Activated naive CD8-positive, alpha-beta T cell treated with anti-CD3 and anti-CD28 coated beads, Interleukin-2, amount 50 U/mL, for 24 hours (primary cell): ENCODE measurements at places on chromosomes 12 and 14.

- DNase-seq, result no peak
These were observed 174.0 kb downstream of the SLC2A13 start for GRCh38 chr12:39931857-39932256.

DNA sequence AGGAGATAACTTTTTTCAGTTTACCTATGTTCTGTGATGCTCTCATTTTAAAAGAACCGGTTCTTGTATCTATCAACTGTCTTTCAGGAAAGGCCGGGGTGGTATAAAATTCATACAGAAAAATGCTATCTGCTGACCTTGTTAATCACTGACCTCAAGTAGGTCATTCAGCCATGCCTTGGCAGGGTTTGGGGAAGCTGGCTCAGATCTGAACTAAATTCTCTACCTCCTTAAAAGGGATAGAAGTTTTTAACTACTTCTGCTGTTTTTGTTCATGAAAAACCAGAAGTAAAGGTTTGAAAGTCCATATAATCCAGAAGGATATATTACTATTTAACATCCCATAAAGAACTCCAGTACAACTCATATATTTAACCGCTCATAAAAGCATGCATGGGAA, 10.1 kb downstream of the MYRFL start:
- no peak for DNase-seq

- DNase-seq, result no peak
These were observed 103.1 kb downstream of the SMOC1 start for GRCh38 chr14:69982220-69982839.

GRCh38 chr12:119877639-119877948, 474 bp upstream of the CIT start:
- DNase-seq, result no peak

- no peak for DNase-seq
These were observed 9.3 kb downstream of the DAAM1 start for GRCh38 chr14:59197695-59198262.

DNA sequence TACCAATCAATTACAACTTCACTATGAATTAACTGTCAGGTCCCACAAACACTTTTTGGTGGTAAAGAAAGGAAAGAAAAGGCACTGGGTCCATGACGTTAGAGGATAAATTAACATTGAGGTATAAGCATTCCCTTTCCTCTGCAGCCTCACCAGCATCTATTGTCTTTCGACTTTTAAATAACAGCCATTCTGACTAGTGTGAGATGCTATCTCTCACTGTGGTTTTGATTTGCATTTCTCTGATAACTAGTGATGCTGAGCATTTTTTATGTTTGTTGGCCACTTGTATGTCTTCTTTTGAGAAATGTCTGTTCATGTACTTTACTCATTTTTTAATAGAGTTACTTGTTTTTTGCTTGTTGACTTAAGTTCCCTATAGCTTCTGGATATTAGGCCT, 9.4 kb downstream of the ANKS1B start:
- no peak for DNase-seq

- no peak for DNase-seq
These were observed 18.9 kb upstream of the NUP107 start for GRCh38 chr12:68667896-68668295.

DNA sequence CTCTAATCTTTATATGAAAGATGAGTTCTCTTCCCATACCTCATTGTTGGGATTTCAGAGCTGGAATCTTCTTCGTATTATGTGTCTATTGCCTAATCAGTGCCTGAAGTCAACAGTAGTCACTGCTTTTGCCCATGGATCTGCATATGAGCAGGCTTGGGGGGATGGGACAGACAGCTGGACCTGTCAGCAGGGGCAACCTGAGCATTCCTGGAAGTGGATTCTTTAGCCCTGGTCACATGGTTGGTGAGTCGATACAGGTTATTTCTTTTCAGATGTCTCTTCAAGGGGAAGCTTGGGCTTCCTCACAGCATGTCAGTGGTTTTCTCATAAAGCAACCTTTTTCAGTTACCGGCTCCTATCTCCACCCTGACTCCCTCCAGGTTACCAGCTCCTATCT, 97.3 kb upstream of the RBM19 start:
- no peak for DNase-seq

DNA sequence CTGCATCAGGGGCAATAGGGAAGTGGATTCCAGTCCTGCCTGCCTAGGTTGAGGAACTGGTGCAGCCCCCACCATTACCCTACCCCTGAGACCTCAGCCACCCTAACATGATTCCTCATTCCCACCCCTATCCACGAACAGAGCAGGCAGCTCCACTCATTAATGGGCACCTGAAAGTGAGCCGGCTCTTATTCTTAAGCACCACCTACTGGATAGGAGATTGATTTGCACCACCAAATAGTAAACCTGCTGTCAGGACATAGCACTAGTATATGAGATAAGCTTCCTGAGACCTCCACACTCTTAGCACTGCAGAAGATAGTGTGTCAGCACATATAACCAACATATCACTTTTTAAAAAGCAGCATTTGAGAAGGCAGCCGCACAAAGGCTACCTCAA, 573.2 kb downstream of the SOX5 start:
- no peak for DNase-seq

DNA sequence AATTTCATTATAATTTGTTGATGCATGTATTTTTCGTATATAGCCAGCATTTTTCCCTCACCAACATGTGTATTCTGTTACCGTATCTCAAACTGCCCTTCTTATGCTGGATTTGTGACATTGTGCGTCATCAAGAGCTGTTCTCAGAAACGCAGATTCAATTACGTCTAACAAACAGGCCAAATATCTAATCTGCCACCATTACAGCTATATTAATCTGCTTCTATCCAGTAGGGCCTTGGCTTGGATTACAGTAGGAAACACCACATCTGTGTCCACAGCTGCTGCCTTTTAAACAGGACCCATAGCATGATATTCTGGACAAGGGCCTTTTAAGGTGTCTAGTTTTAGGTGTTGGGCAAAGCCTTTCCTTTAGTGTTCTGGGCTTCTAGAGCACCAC, 140.6 kb downstream of the PDE3A start:
- DNase-seq, result no peak

GRCh38 chr12:50257236-50258166, 25.8 kb downstream of the LIMA1 start:
- no peak for DNase-seq

DNA sequence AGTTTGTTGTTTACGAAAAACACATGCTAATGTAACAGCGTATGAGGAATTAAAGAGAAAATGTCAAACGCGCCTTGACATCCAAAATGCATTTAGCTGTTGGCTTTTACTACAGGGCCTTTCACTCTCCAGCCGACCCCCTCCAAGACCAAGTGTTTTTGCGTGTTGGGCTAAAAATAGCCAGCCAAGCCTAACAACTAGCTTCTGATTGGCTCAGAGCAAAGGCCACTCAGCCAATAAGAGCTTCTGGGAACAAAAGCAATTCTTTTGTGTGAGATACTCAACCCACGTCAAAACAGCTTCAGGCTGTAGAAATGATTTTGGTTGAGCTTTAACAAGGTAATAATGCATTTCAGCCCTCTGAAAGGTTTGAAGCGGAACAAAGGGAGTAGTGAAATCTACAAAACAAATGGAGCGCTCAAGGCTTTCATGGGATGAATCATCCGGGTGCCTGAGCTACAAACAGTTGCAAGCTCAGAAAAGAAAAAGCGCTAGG, 198.7 kb upstream of the DCN start:
- peak; percentile 8 for DNase-seq

DNA sequence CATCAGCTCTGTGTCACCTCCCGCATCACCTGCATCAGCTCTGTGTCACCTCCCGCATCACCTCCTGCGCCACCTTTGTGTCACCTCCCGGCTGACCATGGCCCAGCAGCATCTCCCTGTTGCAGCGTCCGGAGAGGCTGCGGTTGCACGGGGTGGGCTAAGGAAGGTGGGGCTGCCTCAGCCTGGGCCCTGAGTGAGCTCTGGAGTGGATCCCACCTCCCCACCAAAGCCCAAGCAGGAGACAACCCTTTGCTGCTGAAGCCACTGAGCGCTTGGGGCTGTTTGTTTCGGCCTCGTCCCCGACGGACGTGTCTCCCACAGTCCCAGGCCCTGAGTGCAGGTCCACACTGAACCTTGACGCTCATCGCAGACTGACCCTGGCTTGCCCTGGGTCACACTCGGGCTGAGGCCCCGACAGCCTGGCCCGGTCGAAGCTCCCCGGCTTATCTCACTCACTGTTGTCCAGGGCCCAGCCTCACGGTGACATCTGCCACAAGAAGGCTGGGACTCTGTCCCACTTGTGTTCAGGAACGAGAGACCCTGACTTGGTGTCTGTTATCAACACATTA, 12.2 kb downstream of the TMEM121 start:
- no peak for DNase-seq

DNA sequence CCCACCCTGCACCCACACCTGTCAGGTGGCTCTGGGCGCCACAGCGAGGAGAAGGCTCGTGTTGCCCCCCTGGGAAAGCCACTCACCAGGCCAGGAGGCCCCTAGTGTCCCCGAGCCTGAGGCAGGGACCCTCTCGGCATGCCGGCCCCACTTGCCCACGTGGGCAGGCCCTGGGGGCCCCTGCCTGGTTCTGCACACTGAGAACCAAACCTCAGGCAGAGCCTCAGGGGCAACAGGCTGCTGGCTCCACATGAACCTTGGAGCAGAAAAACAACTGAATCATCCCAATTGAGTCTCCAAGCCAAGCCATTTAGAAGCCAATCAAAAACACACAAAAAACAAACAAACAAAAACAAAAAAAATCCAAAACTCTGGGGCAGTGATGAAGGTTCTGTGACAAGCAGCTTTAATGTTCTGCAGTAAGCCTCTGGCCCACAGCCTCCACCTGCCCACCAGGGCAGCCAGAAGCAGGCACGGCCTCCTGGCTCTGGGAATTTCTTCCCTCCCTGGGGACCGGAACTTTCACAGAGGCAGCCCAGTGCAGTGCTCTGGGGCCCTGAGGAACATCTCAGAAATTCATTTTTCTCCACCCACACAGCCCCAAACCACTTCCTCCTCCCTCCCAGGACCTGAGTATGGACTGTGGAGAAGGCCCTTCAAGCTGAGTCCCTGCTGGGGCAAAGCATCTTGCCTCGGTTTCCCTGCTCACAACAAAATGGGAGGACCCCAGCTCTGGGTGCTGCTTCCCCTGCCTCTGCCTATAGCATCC, 90.2 kb downstream of the CHGA start:
- DNase-seq, result no peak

DNA sequence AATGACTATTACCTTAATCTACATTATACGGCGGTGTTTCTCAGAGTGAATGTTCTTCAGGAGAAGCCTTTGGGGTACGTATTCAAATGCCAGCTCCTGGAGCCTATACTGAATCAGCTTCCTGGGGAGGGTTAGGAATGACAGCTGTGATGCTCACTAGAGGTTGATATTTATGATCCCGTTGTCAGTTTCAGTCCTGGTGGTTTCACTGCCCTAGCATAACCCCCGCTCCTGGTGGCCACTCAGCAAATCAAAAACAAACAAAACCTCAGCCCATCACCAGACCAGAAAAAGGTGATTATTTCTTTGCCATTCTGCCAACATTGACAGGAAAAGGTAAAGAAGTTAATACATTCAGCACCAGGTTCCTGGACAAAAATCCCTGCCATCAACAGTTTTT, 136.5 kb upstream of the CRY1 start:
- no peak for DNase-seq

DNA sequence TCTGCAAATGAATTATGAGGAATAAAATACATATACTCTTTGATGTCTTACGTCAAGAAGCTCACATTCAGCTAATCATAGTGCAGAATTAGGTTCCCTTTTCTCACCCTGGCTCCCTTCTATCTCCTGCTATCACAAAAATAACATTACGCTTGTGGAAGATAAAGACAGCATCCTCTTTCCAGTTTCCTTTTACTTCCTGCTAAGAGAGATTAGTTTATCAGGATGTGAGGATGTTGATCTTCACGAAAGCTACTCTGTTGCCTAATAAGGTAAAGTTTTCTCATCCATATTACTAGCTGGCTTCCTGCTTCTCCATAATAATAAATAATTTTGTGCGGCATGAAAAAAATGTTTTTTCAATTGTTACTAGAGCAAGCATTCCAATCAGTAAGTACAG, 217.7 kb upstream of the DCN start:
- DNase-seq, result no peak

DNA sequence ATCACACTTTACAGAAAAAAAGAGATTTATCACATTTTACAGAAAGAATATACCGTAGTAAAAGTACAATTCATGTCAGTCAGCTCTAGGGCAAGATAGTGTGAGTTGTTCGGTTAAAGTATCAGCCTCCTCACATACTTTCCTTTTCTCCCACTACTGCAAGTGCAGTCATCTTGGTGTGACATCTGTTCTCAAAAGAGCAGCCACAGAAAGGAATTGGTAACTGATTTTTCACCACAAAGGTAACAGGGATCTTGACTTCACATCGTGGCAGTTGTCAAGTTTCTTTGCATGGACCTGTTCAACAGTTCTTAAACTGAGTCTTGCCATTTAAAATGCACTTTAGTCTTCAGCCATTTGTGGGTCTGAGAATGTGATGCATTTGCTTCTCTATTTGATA, 5.0 kb upstream of the E2F7 start:
- no peak for DNase-seq

DNA sequence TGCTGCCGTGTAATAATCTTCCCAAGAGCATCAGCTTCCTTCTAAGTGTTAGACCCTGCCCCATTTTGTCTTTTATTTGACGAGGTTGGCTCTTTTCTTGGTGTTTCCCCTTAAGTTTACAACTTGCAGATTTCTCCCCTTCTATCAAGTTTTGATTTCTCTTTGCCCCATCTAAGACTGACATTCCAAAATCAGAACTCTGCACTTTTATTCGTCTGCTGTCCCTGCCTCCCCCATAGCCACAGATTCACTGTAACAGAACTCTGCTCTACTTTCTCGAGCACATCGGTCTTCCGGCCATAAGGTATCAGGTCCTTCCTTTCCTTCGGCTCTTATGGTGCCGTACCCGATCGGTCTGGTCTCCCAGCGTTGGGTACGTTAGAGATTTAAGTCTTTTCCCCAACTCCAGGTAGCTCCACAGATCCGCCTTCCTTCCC, 563 bp downstream of the DCP1B start:
- DNase-seq, result no peak

GRCh38 chr12:67427336-67427735, 158.2 kb downstream of the CAND1 start:
- no peak for DNase-seq

DNA sequence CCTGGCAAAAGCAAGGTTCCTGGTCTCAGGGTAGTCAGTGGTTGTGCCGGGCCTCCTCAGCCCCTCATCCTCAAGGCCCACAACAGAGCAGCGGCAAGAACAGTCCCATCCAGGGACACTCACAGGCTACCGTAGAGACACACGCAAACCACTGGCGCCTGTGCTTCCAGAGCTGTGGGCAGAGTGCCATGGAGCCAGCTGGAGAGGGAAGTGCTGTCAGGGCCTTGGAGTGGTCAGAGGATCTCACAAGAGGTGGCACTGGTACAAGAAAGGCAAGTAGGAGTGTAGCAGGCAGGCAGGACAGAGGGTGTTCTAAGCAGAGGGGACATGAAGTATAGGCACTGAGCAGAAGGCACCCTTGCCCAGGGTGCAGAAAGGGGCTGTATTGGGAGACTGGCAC, 34.6 kb downstream of the ANKRD9 start:
- no peak for DNase-seq

DNA sequence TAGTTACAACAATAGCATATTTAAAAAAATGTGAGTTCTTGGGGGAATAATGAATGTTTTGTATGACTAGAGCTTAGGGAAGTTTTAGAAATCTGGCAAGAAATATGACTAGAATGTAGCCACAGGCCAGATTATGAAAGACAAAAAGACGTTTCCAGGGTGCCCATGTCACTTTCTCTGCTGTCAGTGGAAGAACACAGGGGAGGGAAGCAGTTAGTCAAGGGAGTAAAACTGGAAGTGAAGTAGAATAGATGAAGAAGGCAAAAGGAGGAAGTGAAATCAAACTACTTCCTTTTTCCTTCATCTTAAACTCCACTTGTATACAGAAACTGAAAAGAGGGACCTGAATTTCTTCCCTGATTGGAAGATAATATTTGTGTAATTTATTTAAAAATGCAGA, 81.2 kb upstream of the ATP2B1 start:
- no peak for DNase-seq
